Heart left ventricle (tissue), 16 donors: ENCODE measurements at places on chromosomes 2 and 18. TPM values are rescaled to one million over a fixed set of nuclear protein-coding genes. Genes with fewer than 3 reads are reported as not detected.
A peak's percentile ranks its signal among the peaks of the same experiment; 100 is the strongest.

CCNT2 gene
- total RNA-seq, result 26.8 TPM

DLGAP1 gene
- 3.0 TPM for total RNA-seq

EVX2 gene
- total RNA-seq, result not detected

- no peak for DNase-seq
These were observed 165.7 kb upstream of the PXDN start for GRCh38 chr2:1910021-1910420.

DNA sequence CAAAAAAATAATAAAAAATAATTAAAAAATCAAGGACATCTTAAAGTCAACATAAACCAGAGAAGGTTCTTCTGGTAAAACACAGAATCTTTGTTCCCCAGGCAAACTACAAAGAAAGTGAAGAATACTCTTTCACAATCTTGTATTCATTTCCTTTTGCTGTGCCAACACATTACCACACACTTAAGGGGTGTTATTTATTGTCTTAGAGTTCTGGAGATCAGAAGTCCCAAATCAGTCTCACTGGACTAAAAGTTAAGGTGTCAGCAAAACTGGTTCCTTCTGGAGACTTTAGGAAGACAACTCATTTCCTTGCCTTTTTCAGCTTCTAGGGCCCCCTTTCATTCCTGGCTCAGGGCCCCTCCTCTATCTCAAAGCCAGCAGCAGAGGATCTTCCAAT lies 12.2 kb upstream of the CAB39 start:
- no peak for DNase-seq

- peak; percentile 84 for DNase-seq
These were observed 3.6 kb downstream of the LDLRAD4 start for GRCh38 chr18:13221869-13222855.

DNA sequence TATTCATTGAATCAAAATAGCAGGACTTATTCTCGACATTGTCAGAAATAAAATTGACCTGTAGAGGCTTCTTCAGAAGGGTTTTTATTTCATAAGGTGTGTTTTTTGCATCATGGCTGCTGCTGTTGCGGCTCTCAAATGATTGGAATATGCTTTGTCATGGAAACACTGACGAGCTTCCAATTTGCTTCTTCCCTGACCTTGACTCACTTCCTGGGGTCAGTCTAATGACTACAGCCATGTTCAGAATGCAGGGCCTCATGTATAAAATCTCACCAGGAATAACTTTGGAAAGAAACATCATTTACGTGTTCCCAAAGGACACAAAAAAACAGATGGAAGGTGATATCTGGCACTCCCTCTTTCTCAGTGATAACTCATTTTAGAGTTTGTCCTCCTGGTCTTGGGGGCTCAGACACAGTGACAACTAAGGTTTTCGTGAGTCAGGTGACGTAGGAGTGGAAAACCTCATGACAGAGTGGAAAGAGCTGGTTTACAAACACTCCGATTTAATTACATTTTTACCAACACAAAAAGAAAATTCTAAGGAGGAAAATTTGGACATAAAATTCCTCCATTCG lies 467.0 kb upstream of the RAB12 start:
- no peak for DNase-seq

DNA sequence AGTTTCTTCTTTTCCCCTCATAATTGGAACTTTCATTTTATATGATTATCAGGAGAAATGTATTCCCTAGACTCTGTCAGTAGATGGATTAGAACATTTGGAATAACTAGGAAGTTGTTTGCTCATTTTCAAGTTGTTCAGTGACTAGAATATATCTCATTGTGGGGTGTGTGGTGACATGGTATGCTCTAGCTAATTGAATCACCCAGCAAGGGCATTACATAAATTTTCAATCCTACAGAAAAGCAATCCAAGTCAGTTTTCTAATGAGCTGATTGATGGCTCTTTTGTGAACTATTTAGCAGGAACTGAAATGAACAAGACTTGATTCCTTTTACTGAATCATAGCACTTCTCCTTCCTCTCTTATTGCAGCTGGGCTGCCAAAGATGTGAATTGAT lies 461.4 kb downstream of the TGIF1 start:
- DNase-seq, result no peak

- DNase-seq, result no peak
These were observed 114.1 kb downstream of the ZNF516 start for GRCh38 chr18:76380791-76381405.

DNA sequence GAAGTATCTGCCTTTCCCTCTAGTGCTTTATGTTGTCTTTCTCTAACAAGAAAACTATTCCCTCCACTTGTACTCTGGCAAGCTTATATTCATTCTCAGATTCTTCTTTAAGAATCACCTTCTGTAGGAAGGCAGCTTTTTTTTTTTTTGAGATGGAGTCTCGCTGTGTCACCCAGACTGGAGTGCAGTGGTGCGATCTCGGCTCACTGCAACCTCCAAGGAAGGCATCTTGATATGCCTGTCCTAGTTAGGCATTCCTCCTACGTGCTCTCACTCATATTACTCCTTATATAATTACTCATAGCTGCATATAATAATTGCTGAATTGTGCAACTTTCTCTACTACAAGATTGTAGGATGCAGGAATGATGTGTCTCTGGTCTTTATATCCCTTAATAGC lies 15.8 kb downstream of the NDUFS1 start:
- no peak for DNase-seq
